Neural crest cell (in vitro differentiated cells): ENCODE measurements at places on chromosomes 13 and 19.

DNA sequence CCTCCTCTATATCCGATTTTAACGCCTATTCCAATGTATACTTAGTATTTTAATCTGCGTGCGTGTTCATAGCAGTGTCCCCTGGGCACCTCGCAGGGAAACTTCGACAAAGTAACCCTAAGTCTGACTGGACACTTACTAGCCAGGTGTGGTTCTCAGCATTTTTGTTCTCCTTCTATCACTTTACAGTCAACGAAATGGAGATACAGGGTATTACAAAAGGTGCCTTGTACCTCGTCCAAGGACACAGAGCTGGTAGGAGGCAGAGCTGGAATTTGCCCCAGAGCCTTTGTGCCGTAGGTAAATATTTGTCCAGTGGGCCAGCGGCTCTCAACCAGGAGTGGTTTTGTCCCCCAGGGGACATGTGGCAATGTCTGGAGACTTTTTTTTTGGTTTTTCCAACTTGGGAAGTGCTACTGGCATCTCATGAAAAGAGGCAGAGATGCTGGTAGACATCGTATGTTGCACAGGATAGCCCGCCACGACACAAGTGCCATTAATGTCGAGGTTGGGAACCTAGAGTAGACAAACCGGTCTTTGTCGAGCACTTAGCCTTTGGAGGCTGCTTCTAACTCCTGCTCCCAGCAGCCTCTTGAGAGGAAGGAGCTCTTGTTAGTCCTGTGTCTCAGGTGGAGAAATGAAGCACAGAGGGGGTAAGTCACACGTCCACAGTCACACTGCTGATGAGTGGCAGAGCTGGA is 1.1 kb downstream of the ZNF444 start:
- no peak for DNase-seq

DNA sequence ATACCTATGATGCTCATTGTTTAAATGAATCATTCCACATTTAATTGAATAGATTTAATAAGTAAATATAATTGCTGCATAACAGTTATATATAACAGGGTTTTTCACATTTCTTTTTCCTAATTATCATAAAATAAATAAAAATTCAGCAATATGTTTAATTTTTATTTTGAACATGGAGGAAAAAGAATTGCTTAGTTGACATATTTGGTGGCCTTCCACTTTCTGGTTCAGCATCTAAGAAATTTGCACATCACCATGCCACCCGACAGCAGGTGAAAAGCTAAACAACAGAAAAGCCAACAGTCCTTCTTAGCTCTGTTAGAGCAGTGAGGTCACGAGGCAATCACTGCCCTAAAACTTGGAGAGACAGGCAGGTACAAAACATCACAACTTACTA is 790.2 kb downstream of the GPC5 start:
- no peak for DNase-seq

DNA sequence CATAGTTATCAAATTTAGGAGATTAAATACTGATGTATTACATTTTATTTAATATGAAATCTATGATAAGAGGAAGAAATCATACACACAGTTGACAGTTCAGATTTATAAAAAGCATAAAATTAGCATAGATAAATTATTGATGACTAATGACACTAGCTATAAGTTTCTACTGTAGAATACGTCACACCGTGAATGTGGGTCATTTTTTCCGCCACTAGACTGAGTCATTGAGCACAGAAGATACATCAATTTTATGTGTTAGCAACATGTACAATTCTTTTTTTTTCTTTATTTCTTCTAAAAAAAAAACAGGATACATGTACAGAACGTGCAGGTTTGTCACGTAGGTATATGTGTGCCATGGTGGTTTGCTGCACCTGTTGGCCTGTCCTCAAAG is 22.2 kb downstream of the AP2S1 start:
- no peak for DNase-seq

DNA sequence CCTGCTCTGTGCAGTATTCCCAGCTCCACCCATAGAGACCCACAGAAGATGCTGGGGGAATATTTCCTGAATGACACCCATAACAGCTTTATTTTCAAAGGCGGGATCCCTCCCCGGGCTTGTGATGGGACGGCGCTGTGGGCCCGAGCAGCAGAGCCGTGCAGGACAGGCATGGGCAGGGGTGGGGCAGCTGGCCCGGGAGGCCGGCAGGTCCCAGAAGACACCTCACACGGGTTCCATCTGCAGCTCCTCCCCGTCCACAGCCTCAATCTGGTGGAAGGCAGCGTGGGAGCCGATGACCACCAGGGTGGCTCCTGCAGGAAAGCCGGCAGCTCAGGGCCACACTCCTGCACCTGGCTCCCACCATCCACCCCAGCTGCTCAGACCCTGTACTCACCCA is 2.5 kb downstream of the RABAC1 start:
- DNase-seq = no peak

DNA sequence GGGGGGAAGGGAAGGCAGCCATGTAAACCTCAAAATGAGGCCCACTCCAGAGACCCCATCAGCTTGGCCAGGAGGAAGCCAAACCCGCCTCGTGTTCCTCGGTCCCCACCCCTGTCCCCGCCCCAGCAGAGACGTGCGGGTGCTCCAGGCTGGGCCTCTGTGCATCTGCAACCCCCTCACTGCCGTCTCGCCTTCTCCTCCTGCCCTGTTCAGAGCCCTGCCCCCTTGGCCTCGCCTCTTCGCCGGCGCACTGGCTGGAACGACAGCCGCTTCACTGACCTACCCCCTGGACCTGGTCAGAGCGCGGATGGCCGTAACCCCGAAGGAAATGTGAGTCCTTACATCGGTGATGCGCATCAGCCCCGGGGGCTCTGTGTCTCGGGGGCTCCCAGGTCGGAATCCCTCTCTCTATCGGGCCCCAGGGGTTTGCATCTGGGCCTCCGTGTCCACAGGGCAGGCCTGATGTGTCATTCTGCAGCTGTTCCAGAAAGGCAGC is 32.2 kb downstream of the TMEM161A start:
- peak; percentile 41 for DNase-seq

DNA sequence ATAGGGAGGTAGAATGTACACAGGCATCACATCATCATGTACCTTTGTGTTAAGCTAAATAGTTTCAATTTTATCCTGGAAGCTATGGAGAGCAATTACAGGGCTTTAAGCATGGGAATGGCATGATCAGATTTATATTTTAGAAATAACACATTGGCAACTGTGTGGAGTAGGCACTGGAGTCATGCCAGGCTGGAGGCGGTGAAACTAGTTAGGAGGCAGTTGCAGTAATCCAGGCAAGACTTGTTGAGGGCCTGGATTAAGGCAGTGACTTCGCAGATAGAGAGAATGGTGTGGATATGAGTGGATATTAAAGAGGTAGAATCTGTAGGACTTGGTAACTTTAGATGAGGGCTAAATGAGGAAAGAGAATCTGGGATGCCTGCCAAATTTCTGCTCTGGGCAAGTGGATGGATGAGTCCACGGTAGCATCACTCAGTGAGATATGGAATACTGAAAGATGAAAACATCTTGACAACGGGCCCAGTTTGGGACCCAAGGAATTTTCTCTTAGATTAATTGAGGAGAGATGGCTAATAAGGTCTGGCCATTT is 506.2 kb downstream of the FGF9 start:
- no peak for DNase-seq

GRCh38 chr19:47106821-47107201 is 6.8 kb downstream of the ZC3H4 start:
- DNase-seq = no peak

DNA sequence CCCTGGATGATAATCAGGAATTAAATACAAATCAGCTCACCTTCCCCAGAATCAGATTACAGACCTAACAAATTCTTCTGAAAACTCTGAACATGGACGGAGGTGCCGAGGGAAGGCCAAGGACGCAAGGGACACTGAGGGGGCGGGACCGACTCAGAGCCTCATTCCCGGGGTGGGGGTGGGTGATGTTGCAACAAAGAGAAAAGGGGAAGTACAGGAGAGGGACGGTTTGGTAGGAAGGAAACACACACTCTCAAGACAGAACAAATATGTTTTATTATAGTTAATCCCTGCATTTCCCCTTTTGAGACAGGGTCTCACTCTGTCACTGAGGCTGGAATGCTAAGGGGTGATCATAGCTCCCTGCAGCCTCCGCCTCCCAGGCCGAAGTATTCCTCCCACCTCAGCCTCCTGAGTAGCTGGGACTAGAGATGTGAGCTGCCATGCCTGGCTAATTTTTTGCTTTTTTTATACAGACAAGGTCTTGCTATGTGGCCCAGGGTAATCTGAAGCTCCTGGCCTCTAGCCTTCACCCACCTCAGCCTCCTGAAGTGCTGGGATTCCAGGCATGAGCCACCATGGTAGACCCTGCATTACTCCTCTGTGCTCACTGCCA is 786 bp upstream of the LILRA2 start:
- no peak for DNase-seq

DNA sequence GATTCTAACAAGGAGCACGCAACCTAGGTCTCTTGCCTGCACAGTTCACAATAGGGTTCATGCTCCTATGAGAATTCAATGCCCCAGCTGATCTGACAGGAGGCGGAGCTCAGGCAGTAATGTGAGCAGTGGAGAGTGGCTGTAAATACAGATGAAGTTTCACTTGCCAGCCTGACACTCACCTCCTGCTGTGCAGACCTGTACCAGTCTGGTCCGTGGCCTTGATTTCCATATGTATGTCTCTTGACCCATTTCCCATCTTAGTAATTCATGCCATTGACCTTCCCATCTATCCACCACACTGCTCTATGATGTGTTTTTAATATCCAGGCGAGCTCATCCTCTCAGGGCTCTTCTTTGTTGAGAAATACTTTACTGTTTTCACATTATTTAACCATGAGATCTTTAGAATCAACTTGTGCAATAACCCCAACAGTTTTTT is 95.2 kb downstream of the LRCH1 start:
- DNase-seq = peak; percentile 18

DNA sequence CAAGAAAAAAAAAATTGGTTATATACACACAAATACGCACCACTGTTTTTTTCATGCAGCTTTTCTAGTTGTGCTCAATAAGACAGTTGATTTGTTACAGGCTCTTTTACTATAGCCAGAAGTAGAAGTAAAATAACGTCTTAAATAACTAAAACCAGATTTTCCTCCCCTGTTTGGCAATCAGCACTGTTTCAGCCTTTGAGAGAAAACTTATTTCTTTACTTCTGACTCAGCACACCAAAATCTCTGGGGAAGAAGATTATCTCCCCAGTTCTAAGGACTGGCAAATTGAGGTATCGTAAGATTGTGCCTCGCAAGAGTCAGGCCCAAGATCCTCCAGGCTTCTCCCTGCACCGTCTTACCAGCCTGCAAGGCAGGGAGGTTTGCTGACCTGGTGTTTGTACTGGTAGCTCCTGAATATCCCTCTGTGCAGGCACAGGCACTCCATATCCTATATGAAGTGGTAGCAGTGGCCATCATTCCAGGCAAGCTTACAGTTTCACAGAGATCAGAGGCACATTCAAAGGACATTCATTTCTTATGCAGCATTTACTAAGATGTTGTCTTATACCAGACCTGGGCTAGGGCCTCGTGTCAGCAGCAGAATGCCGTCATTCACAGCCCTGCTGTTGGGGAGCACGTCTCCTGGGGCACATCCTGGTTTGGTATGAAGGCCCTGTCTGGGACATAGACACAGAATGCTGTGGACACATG is 268.2 kb downstream of the ZNF536 start:
- DNase-seq = no peak

DNA sequence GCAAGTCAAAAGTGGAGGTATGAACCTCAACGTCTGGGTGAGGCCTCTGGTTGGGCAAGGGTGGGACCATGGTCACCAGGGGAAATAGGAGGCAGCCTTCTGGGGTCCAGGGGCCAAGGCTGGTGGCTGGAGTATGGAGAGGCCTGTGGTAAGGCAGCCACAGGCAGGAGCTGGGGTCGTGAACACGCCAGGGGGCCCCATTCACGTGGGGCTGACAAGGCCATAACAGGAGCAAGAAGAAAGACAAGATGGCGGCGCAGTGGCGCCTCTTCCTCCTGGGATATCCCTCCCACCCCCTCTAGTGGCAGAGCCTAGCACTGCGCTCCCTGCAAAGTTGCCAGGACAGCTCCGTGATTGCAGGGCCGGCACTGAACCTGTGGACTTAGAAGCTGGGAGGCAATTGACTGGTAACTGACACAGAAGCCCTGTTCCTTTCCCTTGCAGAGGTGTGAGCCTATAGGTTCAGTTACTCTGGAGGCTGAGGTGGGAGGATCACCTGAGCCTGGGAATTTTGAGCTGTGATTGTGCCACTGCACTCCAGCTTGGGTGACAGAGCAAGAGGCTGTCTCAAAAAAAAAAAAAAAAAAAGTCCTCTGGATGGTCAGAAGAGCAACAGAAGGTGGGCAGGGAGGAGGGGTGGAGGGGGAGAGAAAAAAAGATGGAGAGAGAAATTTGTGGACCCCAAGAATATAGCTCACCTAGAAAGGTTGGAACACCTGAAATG is 19.7 kb upstream of the EDDM13 start:
- peak; percentile 91 for DNase-seq

- no peak for DNase-seq
Measured at GRCh38 chr13:106318941-106319411, 216.5 kb downstream of the EFNB2 start.

GRCh38 chr13:113874177-113874576 is 10.3 kb upstream of the GAS6 start:
- DNase-seq = no peak

GRCh38 chr19:57888560-57889231 is at the start of gene ZNF814:
ZNF814 (minus strand) TSS chr19:57889037; CDS start chr19:57888802, 235 bp downstream.
- DNase-seq = peak; percentile 86

- DNase-seq = no peak
Measured at GRCh38 chr13:113443991-113444390, 9.3 kb downstream of the ADPRHL1 start.

- DNase-seq = no peak
Measured at GRCh38 chr13:75769141-75769905, 133.2 kb downstream of the LMO7 start.

DNA sequence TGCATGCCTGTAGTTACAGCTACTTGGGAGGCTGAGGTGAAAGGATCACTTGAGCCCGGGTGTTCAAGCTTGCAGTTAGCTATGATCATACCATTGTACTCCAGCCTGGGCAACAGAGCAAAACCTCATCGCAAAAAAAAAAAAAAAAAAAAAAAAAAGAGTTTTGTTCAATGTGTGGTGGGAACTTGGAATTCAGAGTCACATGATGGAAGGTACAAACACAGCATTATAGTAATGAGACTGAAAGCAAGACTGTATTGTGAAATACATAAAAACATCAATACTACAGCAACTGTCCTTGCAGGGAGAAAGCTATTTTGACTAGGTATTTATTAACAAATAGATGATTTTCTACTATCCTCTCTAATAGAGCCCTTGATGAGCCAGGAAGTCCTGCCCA is 393.2 kb downstream of the DLEU7 start:
- no peak for DNase-seq

- no peak for DNase-seq
Measured at GRCh38 chr19:29878973-29879654, 62.9 kb upstream of the URI1 start.

DNA sequence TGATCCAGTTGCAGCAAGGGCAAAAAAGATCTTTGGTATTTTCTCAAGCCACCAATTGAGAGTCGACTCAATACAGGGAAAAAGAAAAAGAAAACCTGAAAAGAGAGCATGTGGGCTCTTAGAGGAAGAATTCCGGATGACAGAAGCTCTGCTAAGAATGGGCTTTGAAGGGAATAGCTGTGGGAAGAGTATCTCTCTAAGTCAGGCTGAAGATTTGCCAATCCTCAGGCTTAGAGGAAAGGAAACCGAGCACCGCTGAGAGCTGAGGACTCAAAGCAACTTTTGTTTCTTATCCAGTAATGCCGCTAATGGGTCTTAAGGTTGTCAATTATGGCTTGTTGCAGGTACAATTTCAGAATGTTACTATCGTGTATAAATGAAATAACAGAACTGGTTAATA is 166.4 kb downstream of the EFNB2 start:
- DNase-seq = no peak

GRCh38 chr13:68644611-68645010 is 1414.5 kb upstream of the PCDH9 start:
- no peak for DNase-seq
